ENCODE measurements at places on chromosomes 6 and 20.

DNA sequence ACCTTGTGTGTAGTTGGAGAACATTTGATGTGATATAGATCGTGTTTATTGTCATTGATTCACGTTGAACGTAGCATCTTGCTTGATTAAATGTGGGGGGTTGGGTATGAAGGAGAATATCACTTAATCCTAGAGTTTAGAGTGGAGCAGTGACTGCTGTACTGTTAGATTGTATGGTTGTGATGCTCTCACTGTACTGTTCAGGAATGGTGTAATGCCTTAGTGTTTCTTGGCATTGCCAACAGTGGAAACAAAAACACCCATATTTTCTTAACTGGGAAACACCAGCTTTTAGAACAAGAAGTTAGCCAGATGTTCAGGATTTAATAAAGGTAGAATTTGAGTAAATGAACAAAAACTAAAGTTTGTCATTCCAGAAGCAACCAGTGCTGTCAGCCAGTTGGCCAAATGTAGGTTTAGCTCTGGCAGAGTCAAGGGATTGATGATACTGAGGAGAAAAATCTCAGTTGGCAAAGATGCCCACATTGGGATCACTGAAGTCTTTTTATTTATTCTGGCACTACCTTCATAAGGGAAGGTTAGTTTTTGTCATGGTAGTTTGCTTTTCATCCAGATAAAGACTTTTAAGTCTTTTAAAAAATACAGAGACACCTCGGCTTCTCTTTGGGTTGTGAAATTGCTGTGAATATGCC lies 129.9 kb downstream of the JARID2 start:
- DNase-seq: no peak

GRCh38 chr6:80482056-80482455 lies 375.6 kb downstream of the BCKDHB start:
- DNase-seq: no peak

GRCh38 chr6:21847711-21848480 lies 254.3 kb downstream of the SOX4 start:
- no peak for DNase-seq

DNA sequence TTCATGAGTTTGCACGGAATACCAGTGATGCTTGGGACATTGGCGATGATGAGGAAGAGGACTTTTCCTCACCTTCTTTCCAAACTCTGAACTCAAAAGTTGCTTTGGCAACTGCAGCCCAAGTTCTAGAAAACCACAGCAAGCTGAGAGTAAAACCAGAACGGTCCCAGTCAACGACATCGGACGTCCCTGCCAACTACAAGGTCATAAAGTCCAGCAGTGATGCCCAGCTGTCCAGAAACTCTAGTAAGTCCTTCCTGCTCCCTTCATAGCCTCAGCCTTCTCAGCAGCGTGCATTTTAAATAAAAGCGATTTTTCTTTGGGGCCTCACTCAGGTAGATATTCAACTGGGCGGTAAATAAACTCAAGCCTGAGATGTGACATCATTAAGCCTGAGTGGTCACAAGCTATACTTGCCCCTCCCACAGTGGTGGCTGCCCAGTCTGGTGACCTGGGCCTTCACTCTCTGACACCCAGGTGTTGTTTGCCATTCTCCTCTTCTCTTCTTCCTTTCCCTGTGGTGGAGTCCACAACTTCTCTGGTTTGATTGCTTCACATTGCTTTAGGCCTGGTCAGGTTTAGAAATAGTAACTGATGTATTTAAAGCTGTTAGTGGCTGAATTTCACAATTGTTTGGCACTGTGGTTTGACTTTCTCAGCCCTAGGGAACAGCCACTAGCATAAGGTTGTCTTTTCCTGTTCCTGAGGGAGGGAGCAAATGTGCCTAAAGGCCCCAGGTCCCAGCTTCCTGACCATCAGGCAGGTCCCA lies 21.6 kb upstream of the TMEM217 start:
- peak; percentile 76 for DNase-seq

DNA sequence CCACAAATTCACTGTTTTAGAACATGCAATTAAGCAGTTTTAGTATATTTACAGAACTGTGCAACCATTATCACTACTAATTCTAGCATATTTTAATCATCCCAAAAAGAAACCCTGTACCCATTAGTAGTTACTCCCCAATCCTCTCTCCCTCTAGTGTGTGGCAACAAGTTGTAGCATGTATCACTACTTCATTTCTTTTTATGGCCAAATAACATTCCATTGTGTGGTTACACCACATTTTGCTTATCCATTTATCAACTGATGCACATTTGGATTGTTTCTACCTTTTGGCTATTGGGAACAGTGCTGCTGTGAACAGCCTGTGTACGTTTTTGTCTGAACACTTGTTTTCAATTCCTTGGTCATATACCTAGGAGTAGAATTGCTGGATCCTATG lies 31.5 kb upstream of the FKBP1A start:
- DNase-seq: peak; percentile 24

GRCh38 chr6:1820714-1821113 lies 211.0 kb downstream of the FOXC1 start:
- no peak for DNase-seq

GRCh38 chr20:50987493-50988210 lies 29.0 kb downstream of the MOCS3 start:
- DNase-seq: peak; percentile 91

DNA sequence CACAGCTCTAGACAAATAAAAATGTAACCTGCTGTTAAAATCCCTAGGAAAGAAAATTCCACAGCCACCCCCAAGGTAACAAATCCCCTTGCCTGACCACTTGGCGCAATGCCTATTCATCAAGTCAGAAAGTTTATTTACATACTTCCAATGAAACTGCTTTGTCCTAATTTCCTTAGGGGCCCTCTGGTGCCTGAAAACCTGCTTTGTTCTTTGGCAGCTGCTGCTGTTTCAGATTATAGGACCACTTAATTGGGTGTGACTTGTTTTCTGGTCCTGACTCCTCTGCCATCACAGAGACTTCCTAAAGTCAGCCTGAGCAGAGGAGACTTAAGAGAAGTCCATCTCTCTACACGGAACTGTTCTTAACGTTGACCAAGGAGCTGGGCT lies 323.6 kb downstream of the UBE3D start:
- no peak for DNase-seq

DNA sequence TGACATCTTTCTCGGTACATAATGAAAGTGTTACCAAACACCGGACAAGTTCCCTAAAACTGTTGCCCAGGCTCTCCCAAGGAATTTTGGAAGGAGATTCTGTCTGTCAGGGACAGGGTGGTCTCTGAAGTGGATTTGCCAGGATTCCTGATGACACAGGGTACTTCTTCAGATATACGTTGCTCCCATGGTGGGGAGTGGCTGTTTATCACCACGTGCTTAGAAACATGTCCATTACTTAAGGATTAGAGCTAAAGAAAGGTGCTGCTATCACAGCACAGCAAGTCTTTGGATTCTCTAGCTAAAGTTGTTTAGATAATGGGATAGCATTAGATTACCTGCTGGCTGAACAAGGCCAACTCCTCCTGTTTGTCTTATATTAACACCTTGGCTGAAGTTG lies 6.3 kb downstream of the SPINT3 start:
- DNase-seq: no peak

DNA sequence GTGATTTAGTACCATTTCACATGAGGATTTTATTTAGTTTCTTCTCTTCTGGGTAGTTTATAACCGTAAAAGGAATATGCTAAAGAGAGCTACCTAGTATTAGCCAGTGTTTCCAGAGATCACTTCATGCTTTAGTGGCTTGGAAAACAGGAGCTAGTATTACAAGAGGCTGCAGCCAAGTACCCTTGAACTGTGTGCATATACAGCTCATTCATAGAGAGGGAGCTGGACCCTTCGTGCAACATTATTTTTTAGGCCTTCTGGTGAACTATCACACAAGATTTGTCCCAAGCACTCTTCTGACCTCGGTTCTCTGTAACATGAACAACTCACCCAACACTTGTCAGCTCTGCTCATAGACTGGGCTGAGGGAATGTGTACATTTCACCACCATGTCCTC lies 74.9 kb upstream of the RIN2 start:
- no peak for DNase-seq

GRCh38 chr6:133248241-133249001 lies 7.3 kb downstream of the EYA4 start:
- DNase-seq: peak; percentile 78

- DNase-seq: no peak
Measured at GRCh38 chr20:11136691-11137090, 462.9 kb upstream of the JAG1 start.

DNA sequence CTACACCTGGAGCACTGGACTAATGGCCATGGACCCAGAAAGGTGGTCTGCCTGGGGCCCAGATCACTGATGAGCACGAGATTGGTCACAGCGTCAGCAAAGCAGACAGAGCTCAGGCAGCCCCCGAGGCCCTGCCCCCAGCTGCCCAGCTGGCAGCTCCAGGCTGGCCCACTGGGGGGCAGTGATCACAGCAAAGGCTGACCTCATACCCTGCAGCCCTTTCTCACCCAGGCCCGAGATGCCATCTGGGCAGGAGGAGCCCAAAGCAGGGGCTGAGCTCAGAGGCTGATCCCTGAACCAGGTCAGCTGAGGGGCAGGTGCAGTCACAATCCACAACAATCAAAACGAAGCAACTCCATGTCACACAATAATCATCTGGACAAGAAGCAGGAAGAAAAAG lies 4.1 kb downstream of the MAP1LC3A start:
- DNase-seq: peak; percentile 26

- DNase-seq: no peak
Measured at GRCh38 chr20:57241363-57241991, 25.0 kb downstream of the BMP7 start.
